Activated T-helper 1 cell treated with anti-CD3 and anti-CD28 coated beads, Interleukin-2, amount 50 U/mL, for 16 hours (primary cell): ENCODE measurements at places on chromosomes 11 and 22.

DNA sequence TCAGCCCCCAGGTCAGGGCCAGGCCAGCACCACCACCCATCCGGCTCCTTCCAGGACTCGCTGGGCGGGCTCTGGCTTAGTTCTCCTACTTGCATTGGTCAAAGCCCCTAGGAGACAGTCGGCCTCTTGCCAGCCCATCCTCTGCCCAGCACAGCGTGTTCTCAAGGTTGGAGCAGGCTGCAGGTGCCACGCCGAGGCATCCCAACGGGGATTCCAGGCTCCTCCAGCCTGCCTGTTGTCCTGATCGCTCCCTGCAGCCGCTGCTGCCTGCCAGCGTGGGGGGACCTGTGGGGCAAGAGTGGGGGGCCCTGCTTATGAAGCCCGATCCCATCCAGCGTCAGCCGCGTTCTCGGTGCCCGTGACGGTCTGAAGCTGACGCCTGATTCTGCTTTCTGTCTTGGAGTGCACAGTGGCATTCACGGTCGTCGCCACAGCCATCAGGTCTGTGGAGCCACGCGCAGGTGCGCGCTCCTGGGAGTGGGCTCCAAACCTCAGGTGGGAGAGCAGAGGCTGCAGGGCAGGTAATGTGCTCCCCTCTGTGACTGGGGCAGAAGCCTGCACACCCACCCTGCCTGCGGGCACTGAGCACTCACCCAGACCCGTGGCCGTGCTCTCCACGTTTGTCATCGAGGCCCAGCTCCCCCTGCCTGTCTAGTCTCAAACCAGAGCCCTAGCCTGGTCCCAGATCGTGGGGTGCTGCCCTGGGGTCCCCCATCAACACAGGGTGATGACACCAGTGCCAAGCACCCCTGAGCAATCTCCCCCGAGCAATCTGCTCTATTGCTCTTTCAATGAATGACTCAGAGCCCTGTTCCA lies 991.6 kb downstream of the BRD1 start:
- no peak for DNase-seq

GRCh38 chr11:64621283-64622019 lies 30.4 kb downstream of the SLC22A12 start:
- DNase-seq = no peak

DNA sequence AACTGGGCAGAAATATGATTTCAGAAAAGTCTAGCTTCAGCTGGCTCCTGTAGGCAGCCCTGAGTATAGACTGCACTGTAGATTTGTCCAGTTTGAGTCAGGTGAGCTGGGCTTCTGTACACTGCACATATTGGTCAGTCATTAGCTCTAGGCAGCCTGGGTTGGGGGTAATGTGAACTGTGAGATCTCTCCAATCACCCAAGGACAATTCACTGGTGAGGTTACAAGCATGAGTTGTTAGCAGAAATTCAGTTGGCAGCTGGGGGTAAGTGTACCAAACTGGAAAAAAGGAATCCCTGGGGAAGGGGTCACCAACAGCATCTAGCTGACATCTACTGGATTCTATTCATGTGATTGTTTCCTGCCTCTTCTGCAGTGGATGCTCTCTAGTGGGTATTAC lies 39.7 kb downstream of the MRGPRX2 start:
- DNase-seq = no peak

GRCh38 chr11:93169950-93170561 lies 27.7 kb downstream of the SLC36A4 start:
- no peak for DNase-seq

DNA sequence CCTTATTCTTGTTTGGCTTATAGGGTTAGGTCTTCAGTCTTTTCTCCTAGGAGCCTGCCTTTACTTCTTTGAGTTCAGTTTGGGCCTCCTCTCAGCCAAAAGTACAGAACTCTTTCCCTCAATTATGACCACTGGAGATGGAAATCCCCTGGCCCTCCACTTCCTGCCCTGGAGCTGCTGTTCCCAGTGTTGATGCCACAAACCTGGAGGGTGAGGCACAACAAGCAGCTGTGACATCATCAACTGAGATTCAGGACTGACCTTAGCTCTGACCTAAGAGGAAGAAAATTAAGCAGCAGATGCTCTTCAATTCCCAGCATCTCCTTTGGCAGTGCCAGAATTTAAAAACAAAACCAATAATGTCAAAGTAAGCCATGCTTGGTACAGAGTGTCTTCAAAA lies 3.0 kb downstream of the ABTB2 start:
- DNase-seq = no peak
